Right forelimb (tissue), 1 donor: ENCODE measurements at places on chromosomes 2 and 18.

- no peak for DNase-seq
These were observed 229.2 kb downstream of the GALR1 start for GRCh38 chr18:77478646-77479442.

- DNase-seq, result no peak
These were observed 1.2 kb downstream of the SLC39A6 start for GRCh38 chr18:36127836-36128529.

DNA sequence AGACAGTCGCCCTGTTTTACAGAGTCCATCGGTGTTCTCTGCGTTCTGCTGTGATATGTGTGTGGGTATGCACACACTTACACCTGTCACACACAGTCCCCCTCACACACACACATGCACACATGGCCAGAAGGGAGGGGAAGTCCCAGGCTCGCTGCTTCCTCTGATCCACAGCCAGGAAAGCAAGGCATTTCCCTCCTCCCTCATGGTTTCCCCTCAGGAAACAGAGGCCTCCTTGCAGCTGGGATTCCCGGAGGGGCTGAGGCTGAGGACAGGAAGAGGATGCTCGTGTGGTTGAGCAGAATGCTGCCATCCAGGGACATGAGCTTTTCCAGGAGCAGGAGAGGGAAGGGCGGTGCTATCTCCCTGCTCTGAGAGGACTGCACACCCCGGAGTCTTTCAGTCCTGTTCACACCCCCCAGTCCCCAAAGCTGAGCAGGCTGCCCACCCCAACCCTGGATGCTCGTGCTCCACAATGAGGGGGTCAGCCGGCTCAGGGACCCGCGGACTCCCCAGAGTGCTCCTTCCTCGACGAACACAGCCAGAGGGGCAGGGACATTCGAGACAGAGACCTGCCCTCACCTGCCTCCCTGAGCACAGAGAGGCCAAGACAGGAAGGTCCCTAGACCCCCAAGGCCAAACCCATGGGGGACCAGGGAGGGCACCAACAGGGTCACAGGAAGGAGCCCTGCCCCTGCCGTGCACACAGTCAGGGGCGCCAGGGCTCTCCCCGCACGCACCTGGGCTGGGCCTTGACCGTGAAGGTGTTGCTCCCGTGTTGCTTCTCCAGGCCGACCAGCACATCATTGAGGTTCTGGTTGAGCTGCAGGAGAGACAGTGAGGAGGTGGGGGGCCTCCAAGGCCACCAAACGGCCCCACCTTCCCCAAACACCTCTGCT lies 45.3 kb downstream of the BIN1 start:
- peak; percentile 66 for DNase-seq

DNA sequence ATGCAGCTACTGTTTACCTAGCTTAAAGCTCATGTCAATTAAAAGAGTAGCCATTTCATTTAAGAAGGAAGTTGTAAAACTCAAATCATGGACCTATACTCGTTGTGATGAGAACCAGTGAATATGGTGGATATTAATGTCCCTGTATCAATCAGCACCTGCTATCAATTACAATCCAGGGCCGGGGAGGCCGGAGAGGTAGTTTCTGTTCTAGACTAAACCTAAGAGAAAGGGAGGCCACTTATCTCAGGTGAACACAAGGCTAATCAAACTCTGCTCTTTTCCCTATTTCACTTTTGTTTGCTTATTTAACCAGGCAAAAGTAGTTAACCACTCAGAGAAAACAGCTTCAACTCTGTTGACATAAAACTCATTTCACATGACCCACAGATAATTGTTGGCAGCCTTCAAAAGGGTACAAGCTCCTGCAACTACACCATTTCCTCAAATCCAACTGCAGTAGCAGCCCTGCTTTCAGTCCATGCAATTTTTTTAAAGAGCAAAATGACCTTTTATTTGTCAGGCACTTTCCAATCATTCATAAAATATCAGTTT lies 27.8 kb upstream of the SLC9A2 start:
- no peak for DNase-seq

DNA sequence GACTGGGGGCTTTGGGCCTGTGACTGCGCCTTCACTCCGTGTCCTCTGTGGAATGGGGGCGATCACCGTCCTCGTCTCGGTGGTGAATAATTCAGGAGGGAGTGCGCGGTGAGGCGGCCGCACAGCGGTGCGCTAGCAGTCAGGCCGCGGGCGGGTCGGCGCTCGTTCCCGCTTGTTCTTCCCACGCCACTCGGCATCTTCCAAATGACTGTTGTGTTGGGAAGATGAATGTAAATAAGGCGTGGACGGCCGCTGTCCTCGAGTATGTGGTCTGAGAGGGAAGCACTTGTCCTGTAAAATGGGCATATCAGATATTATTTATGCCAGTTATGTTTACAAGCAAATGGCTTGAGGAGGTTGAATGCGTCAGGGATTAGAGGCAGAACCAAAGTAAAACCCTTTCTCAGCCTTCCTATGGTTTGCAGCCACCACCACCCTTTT lies 608 bp upstream of the VPS4B start:
- no peak for DNase-seq

DNA sequence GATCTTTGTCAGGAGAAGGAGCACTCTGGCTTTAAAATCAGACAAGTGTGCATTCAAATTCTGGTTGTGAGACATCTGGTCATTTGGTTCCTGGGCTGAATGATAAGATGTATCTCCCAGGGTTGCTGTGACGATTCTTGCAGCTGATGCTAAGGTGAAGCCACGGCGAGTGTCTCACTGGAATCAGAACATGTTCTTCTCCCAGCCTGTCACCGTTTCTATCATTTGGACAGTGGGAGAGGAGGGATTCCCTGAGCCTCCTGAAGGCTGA lies 68.3 kb downstream of the NCK2 start:
- DNase-seq, result no peak

DNA sequence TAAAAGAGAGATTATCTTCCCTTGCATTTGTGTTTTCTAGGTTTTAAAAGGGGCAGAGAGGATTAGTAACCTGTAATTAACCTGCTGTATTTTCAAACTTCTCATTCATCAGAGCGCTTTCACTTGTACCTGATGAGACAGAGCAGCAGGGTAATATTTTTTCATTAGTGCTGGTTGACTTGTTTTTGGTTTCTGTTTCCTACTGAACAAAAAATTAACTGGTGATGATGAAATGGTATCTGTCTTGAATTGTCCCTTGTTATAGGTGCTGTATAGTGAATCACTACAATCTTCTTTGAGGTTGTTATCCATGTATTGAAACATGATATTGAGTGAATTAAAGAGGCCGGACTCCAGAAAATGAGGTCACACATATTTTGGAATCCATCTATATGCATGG lies 37.9 kb downstream of the CDH20 start:
- DNase-seq, result no peak

DNA sequence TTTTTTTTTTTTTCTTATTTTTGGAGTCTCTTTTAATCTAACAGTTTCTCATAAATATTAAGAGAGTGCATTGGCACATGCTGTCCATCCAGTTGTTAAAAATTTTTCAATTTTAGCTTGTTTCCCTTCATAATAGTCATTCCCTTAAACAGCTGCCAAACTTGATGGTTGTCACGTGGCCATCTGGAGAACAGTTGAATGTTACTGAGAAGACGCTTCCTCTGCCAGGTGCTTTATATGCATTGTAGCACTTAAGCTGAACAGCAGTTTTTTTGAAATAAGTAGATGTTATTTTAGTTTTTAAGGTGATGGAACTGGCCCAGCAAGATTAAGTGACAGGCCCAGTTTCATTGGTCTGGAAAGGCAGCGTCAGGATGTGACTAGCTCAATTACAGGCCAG lies 3.3 kb downstream of the SMARCAL1 start:
- no peak for DNase-seq

GRCh38 chr2:231452799-231453508 lies 11.3 kb downstream of the NCL start:
- no peak for DNase-seq
